Temporal lobe (tissue), 4 donors: ENCODE measurements at places on chromosomes 13 and 19. TPM values are rescaled to one million over a fixed set of nuclear protein-coding genes. Genes with fewer than 3 reads are reported as not detected.

Gene CYP4F2
- not detected for total RNA-seq

Gene CLDND2
- not detected for total RNA-seq

Gene PLPP2
- total RNA-seq: 1.2 TPM

Gene JSRP1
- not detected for total RNA-seq

Gene UQCR11
- 30.7 TPM for total RNA-seq

Gene SYNE4
- under 0.01 TPM for total RNA-seq

Gene TMEM238
- not detected for total RNA-seq
